ENCODE measurements at places on chromosomes 1 and 21.

DNA sequence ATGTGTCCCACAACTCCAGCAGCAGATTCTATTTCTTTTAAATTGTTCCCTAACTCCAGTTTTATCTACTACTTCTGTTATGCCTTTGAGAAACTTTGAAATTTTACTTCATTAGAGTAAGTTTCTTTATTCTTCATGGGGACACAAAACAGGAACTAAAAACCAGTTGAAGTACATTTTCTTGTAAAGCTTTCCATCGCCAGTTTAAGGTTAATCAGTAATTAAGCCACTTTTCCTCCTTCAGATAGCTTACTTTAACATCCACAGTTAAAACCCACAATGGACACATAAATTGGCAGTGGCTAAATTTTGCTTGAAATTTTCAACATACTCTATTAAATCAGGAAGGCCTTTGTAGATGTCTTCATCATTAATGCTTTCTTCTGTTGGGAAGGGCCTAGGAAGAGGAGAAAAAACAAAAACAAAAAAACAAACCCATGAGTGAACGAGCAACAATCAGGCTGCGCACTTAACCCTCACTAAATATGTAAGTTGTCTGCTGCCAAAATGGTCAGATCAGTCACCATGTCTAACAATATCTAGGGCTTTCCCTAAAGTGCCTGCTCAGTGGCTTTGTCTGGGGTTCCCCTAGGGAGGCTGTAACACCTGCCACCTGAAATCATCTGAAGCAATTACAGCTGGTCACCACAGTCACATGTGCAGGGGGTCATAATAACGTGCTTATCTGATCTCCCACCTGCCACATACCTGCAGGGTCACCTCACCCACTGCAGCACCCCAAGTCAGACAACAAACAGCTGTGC lies 187.9 kb downstream of the VAV3 start:
- no peak overlapping the region for H3K4me3 ChIP-seq
- no peak for DNase-seq
- H3K27ac ChIP-seq: no peak overlapping the region
- H3K36me3 ChIP-seq: no peaks in the 10 kb centered on the region
- no peaks in the 10 kb centered on the region for H3K4me1 ChIP-seq
- no peaks in the 10 kb centered on the region for H3K27me3 ChIP-seq

GRCh38 chr1:155827450-155827849 lies 29.6 kb downstream of the GON4L start:
- H3K36me3 ChIP-seq: peaks cover 31% of the 10 kb centered on the region
- H3K4me1 ChIP-seq: no peaks in the 10 kb centered on the region
- DNase-seq: no peak
- H3K27ac ChIP-seq: no peak overlapping the region

DNA sequence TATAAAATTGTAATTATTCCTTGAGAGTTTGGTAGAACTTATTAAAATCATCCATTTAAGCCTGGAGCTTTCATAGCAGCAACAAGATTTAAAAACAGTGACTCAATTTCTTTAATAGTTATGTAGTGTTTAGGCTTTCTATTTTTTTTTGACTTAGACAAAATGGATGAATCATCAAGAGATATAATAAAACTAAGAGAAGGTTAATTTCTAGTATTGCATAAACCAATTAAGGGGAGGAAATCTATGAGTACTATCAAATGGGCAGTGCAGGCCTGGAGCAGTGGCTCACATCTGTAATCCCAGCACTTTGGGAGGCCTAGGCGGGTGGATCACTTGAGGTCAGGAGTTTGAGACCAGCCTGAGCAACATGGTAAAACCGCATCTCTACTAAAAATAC lies 416.3 kb upstream of the USP24 start:
- H3K27ac ChIP-seq: peak overlapping the region; percentile 85
- H3K4me1 ChIP-seq: no peaks in the 10 kb centered on the region
- no peak overlapping the region for H3K4me3 ChIP-seq
- no peaks in the 10 kb centered on the region for H3K36me3 ChIP-seq
- no peaks in the 10 kb centered on the region for H3K27me3 ChIP-seq

DNA sequence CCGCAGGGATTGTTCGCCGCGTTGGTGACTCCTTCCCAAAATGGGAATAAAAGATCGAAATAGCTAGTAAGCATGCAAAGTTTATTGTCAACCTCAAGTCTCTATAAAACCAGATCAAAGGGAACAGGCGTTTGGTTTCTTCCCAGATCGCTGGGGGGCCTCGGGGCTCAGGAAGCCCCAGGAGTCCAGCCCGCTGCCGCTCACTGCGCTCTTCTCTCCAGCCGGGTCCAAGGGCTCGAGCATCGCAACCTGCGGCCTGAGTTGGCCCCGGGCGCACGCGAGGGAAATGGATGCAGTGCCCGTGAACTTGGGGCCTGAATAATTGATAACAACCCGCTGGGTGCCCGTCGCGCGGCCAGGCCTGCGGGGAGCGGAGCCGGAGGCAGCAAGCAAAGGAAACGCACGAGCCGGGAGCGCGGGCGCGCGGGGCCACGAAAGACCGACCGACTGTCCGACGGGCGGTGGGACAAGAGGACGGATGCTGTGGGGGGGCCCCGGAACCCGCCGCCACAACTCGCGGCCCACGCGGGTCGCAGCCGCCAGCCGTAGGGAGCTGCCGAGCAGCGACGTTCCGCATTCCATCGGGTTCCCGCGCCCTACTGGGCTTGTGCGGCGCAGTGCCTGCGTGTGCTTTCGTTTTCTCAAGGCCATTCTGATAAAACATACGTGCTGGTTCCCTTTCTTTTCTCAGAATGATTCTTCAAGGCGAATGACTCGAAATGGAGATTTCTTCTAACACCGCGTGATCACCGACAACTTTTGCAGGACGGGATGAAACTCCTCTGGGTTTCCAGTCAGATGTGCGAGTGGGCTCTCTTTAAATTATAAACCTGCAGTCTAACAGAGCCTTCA lies 14.0 kb upstream of the ALX3 start:
- DNase-seq: peak; percentile 34
- peak overlapping the region; percentile 84 for H3K4me3 ChIP-seq
- H3K27me3 ChIP-seq: no peaks in the 10 kb centered on the region

GRCh38 chr21:33244779-33245105 lies 15.0 kb downstream of the IFNAR2 start:
- no peak overlapping the region for H3K27ac ChIP-seq
- no peaks in the 10 kb centered on the region for H3K27me3 ChIP-seq
- peaks cover 46% of the 10 kb centered on the region for H3K36me3 ChIP-seq
- no peaks in the 10 kb centered on the region for H3K4me1 ChIP-seq
- H3K4me3 ChIP-seq: no peak overlapping the region
